ENCODE measurements at places on chromosomes 7 and 10. TPM values are rescaled to one million over a fixed set of nuclear protein-coding genes. Genes with fewer than 3 reads are reported as not detected.

DNA sequence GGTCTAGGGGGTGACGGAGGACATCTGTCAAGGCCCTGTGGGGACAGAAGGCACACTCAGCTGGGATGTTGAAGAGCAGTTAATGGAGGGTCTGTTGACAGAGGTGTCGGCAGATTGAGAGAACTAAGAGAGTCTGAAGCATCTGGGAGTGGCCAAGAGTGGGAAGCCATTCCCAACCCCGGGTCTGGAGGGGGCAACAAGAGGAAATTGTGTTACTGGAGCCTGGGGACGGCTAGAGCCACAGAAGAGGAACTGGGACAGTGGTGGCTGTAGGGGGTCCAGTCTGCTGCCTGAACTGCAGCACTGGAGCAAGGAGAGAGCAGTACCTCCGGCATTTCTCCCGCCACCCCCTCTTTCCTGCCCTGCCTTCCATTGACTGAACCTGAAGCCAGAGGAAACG lies 136.6 kb downstream of the CHN2 start:
- no peaks in the 10 kb centered on the region for H3K27me3 ChIP-seq
- DNase-seq = no peak
- no peaks in the 10 kb centered on the region for H3K36me3 ChIP-seq

The EDRF1 gene
- 35.1 TPM for total RNA-seq

GRCh38 chr7:19772841-19773760 lies at the start of gene TMEM196:
Gene TMEM196, minus strand, starts transcription at chr7:19773617. Its CDS starts 921 bp downstream, at chr7:19772696.
- H3K27ac ChIP-seq = no peak within 1 kb of the TSS
- no peak for DNase-seq
- no peak within 1 kb of the TSS for H3K4me3 ChIP-seq
- no peaks in the 10 kb centered on the region for H3K36me3 ChIP-seq
- H3K27me3 ChIP-seq = peaks cover 51% of the 10 kb centered on the region

The ZNF488 gene
- not detected for total RNA-seq

The OR2A12 gene
- not detected for total RNA-seq

The TSPAN33 gene
- 8.1 TPM for total RNA-seq

DNA sequence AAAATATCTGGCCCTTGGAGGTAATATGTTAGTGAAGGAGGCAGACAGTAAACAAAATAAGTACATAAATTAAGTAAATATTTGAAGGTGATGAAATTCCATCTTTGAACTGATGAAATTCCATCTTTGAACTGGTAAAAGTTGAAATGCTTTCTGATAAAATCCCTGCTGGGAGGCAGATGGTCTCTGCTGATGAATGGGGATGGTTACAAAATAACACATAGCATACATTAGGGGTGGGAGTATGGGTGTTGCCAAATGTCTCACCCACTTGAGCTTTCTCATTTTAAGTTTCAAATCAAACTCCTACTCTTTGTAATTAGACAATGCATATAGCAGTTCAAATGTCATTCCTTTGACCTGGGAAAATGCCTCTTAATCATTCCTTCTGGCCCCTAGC lies 77.5 kb upstream of the SORCS3 start:
- H3K4me1 ChIP-seq = no peaks in the 10 kb centered on the region
- H3K27me3 ChIP-seq = no peaks in the 10 kb centered on the region
- DNase-seq = no peak
- no peak overlapping the region for H3K4me3 ChIP-seq
- H3K36me3 ChIP-seq = no peaks in the 10 kb centered on the region
- H3K27ac ChIP-seq = no peak overlapping the region

DNA sequence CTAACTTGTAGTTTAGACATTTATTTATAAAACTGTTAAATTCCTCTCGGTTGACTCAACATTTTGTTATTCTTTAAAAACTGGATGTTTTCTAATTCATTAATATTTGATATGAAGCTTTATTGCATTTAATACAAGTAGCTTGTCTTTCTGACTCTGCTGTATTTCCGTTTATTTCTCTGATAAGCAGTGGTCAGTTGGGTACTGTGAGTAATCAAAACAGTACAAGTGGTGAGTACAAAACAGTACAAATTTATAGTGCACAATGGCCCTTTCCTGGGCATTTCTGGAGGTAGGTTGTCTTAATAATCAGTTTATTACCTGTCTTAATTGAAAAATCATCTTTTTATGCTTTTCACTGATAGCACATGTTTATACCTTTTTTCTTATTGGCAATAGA lies 182.7 kb downstream of the CCSER2 start:
- H3K27me3 ChIP-seq = no peaks in the 10 kb centered on the region
- no peak for DNase-seq
- H3K4me1 ChIP-seq = no peaks in the 10 kb centered on the region
- H3K27ac ChIP-seq = no peak overlapping the region
